ENCODE measurements at places on chromosomes 6 and 20.

GRCh38 chr6:130853555-130854183, 26.5 kb downstream of the SMLR1 start:
- no peak for DNase-seq

DNA sequence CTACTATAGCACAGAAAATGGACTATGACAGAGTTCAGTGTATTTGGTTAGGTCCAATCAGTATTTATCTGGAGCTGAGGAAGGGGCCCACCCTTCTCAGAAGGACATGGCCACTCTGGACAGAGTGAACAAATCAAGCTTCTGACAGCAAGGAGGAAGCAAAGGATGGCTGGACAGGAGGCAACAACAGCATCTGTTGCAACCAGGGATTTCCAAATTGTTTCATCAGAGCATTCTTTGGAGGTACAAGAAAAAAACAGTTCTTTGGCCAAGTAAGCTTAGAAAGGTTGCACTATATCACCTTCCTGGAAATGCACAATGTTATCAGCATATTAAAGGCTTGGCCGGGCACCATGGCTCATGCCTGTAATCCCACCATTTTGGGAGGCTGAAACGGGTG, 118.7 kb upstream of the SLC22A16 start:
- no peak for DNase-seq

- no peak for DNase-seq
Observed at GRCh38 chr20:39876976-39877635, 811.9 kb downstream of the MAFB start.

DNA sequence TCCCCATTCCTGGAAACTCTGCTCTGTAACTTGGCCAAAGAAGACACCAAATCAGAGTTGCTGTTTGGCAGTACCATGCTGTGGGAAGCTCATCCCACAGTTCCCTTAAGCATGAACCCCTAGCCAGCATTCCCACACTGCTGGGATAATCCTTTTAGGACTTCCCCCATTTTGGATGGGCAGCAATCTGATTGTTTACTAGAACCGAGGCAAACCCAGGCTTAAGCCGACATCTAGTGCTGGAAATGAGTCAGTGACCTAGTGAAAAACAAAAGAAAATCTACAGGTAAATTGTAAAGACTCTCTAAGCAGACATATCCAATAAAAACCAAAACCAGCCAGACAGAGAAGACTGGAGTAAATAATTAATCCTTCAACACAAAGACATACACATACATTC, 5.2 kb downstream of the DNAH8 start:
- DNase-seq = no peak

All from stimulated activated CD4-positive, alpha-beta T cell treated with anti-CD3 and anti-CD28 coated beads, Interleukin-1b, Interleukin-23, amount 100 ng/mL, for 4 hours (primary cell).